ENCODE measurements at places on chromosomes 6 and 20. TPM values are rescaled to one million over a fixed set of nuclear protein-coding genes. Genes with fewer than 3 reads are reported as not detected.
A peak's percentile ranks its signal among the peaks of the same experiment; 100 is the strongest.

MYCT1 gene
- 15.3 TPM for polyA plus RNA-seq

SOX12 gene
- polyA plus RNA-seq: 43.6 TPM

NTSR1 gene
- 1.2 TPM for polyA plus RNA-seq

ACSS1 gene
- polyA plus RNA-seq: 29.4 TPM

ELOVL4 gene
- polyA plus RNA-seq: 4.5 TPM

SPDEF gene
- 0.16 TPM for polyA plus RNA-seq

SAMD10 gene
- 7.1 TPM for polyA plus RNA-seq

ARHGAP40 gene
- polyA plus RNA-seq: 0.53 TPM

OPN5 gene
- polyA plus RNA-seq: 0.96 TPM

TLDC2 gene
- 0.72 TPM for polyA plus RNA-seq

- no peak for DNase-seq
Measured at GRCh38 chr6:166485651-166486535, 100.6 kb downstream of the RAMACL start.

DNA sequence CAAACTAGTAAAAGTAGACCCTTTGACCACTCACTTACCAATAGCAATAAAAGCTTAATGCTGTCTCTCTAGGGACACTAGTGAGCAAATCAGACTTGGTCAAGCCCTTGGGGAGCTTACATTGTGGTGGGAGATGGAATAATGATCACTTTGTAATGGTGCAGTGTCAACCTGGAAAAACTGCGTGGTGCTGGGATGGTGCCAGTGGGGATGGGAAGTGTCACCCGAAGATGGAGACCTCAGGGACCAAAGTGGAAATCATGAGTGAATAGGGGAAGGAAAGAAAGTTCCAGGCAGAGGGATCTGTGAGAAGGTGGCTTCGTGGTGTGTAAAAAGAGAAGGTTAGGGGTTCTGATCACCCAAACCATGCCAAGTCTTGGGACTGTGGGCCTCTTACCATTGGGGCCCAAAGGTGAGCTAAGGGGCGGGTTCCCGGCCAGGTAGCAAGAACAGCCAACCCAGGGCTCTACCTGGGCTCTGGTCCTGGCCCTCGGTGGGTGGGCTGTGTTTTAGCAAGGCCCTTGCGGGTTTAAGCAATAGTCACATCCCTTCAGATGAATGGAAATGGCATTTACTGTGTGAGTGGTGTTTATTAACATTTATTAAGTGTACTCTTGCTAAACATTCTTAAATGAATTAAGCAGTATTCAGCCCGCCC is 15.5 kb downstream of the DYNLRB1 start:
- no peak for DNase-seq

GRCh38 chr6:16334671-16335070 is 96.3 kb downstream of the GMPR start:
- no peak for DNase-seq

DNA sequence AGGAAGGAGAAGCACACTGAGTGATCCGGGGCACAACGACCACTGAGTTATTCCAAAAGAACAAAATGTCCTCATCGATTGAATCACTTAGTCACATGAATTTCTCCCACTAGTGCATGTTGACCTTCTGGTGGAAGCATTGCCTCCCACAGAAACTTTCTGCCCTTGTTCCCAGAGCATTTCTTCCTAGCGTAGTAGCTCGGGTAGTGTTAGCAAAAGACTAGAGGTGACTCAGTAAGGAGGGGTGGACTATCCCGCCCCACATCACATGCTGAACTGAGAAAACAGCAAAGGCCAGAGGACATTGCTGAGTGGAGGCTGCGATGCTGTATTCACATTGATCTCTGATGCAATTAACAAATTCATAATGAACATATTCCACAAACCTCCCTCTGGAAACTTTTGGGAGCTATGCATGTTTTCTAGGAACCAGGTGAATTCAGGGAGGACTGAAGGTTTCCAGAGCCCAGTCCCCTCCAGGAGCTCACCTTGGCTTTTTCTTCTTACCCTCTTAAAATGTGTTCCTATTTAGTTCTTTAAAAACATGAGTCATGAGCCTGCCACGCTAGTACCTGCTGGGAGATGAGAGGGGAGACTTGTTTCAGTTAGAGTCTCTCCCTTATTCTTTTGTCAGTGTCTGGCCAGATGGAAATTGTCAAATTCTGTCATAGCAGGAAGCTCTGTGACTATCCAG is 507.9 kb downstream of the CDH26 start:
- no peak for DNase-seq

DNA sequence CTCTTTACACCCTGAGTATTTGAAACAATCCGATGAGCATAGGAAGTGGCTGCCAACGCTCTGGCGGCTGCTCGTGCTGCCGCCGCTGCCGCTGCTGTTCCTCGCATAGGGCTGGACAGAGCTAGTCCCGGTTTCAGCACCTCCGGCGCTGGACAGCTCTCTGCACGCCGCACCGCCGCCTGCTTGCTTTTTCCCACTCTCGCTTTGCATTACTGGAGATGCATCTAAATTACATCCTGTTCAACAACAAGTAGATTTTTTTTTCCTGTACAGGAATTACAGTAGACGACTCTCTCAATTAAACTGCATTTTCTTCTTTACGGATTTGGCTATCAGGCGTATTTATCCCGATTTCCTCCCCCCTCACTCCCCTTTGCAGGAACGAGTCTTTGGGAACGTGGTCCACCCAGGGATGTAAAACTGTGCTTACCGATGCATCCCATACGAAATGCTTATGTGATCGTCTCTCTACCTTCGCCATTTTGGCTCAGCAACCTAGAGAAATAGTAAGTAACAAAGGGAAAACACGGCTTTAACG is 563.8 kb downstream of the LMBRD1 start:
- DNase-seq: peak; percentile 75

DNA sequence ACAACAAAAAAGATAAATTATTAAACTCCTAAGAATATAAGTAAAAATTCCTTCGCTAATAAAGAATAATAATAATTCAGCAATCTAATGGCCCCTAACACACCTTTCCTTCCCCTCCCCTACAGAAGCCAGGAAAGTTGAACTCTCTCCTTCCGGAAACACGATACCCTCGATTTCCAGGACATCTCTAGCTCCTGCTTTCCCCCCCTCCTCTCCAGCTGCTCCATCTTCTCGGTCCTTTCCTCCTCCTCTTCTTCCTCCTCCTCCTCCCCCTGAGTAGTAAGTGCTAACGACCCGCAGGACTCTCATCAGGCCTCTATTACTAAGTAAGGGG is 603 bp downstream of the TASP1 start:
- no peak for DNase-seq

DNA sequence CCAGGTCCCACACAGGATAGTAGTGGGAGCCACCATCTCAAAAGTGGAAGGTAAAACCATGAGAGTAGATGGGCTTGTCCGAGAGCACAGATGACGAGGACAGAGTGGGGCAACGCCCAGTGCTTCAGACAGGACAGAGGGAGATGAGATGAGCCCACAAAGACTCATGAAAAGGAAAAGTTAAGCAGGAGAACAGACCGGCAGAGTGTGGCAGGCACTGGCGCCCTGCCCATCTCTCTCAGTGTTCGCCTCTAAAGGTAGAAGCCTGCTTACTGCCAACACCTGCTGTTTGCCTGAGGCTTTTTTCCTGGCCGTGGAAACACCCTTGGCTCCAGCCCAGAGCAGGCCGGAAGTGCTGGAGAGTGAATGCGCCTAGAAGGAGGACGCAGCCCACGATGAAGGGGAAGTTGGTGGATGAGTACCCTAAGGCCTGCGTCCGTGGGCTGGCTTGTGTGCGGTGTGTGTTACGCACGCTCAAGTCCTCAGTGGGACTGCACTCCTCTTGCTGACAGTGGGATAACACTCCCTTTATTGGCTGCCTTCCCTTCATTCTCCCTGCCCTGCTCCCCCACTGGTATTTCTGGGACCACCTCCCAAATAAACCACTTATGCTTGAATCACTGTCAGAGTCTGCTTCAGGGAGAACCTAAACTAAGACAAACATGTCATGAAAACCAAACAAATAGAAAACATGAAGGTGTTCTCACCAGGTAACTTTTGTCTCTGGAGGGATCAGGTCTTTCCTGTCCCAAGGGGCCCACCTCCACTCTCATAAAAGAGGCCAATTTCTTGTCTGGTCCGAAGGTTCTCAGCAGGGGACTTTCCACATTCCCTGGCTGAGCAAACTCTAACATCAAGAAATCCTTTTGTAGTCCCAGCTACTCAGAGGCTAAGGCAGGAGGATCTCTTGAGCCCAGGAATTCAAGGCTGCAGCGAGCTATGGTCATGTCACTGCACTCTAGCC is 9.1 kb upstream of the FOXP4 start:
- no peak for DNase-seq

- DNase-seq: no peak
Measured at GRCh38 chr6:16519265-16520242, 241.7 kb downstream of the ATXN1 start.

GRCh38 chr6:79913369-79913768 is 34.0 kb downstream of the ELOVL4 start:
- DNase-seq: no peak

GRCh38 chr20:56328861-56329260 is 29.9 kb upstream of the FAM210B start:
- DNase-seq: peak; percentile 40

DNA sequence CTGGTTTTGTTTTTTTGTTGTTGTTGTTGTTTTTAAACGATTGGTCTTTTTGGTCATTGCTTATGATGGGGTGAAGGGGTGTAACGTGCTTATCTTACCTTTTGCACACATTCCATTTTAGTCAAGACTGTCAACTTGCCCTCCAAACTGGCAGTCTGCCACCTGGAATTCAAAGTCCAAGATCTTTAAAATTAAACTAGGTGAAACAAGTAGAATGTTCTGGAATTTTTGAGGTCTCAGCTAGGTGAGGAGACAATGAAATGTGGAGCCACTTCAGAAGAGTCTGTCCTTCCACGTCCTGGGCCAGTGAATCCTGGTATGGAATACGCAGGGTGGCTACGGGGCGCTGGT is 344.6 kb downstream of the ZFAND3 start:
- no peak for DNase-seq

- no peak for DNase-seq
Measured at GRCh38 chr6:86459978-86460377, 477.4 kb upstream of the HTR1E start.

DNA sequence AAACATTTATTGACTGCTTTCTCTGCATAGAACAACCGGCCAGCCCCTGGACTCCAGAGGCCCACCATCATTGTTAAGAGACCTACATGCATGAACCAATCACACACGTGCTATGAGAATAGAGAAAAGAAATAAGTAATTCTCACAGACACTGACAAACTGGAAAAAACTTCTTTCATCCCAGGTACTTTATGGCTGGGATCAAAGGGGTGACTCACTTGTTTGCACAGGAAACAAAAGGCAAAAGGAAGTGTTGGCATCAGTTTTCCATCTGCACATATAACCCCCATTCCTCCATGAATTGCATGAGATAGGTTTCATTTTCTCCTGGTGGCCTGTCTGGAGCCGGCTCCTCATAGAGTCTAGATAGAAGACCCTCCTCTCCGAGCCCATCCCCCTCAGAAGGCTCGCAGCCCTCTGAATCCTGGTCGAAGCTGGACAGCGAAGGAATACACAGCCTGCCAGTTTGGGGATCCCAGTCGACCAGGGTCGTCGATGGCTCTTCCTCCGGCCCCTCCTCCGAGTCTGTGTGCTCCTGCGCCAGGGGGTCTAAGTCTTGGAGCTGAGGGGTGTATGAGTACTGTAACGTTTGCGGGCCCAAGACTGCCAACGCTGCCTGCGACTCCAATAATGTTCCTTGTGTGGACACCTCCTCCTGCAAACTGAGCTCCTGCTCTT is 43.3 kb downstream of the IL20RA start:
- DNase-seq: no peak

GRCh38 chr6:17165383-17165782 is 63.5 kb downstream of the STMND1 start:
- DNase-seq: no peak

DNA sequence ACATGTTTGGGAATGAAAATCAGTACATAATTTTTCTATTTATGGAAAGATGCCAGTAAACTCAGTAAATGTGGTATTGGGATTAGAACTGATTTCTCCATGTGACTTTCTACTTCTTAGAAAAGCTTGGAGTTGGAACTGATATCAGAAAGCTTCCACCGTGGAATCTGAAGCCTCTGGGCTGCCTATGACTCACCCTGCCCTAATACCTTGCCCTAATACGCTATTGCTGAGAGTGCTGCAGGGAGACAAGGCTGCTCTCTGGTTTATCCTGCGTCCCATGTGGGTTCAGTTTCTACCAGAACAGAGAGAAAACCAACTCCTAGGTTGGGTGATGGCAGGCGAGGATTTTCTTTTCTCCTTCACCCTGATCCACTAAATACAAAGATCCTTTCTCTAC is 3.3 kb upstream of the STMND1 start:
- DNase-seq: no peak

DNA sequence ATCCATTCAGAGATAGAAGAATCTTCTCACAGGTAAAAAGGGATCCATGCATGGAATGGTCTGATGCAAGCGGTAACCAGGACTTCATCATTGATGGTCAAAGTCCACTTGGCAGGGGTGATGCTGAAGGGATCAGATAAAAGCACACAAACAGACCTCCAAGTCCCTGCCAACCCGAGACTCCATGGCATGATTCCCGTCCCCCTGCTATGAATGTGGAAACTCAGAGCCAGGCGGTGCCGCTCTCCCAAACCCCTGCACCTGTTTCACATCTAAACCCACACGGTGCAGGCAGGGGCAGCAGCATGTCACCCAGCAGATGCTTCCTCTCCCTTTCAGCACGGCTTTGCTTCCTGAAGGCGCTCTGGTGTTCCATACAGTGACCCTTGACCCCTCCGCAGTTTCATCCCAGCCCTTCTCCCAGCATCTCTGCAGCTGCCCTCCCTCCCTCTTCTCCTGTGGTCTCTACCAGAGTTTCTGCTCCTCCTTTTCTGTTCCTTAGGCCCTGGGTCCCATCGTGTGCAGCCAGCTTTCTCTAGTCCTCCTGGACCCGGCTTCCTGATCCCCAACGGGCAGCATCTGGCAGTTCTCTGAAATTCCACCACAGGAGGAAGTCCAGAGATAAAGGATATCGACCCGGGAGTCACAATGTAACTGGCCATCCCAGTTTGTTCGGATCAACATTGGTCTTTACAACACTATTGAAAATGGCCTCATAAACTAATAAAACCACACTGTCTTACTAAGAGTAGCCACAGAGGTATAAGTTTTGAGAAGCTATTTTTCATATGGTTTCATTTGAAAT is 235.0 kb downstream of the TTLL2 start:
- no peak for DNase-seq

- DNase-seq: no peak
Measured at GRCh38 chr6:32816746-32817204, at the start of gene HLA-DOB. TSS of gene HLA-DOB (minus strand) at chr6:32817002. CDS start at chr6:32816951, 51 bp downstream.

- no peak for DNase-seq
Measured at GRCh38 chr6:114247101-114247500, 95.7 kb downstream of the HS3ST5 start.

- DNase-seq: no peak
Measured at GRCh38 chr6:25428758-25429317, 149.7 kb downstream of the CARMIL1 start.

DNA sequence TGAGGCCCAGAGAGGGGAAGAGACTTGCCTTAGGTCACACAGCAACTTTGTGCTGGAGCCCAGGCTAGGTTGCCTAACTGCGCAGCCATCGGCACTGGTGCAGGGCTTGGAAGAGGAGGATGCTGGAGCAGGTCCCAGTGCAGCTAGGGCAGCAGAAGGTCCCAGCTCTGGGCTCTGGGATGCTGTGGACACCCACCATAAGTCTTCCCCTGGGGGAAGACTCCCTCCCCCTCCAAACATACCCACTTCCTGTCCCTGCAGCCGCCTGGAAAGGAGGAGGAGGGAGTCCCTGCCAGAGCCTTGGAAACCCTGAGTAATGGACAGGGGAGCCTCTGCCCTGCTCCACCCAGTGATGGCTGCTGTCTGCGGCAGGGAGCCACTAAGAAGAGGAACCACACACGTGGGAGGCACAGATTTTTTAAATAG is 93.6 kb downstream of the NCR2 start:
- no peak for DNase-seq

GRCh38 chr20:61875996-61876395 is 189.7 kb downstream of the TAF4 start:
- DNase-seq: no peak

GRCh38 chr6:136319732-136320131 is 30.1 kb upstream of the BCLAF1 start:
- no peak for DNase-seq
